Muscle of leg (tissue), 16 donors: ENCODE measurements at places on chromosomes 5 and 9. TPM values are rescaled to one million over a fixed set of nuclear protein-coding genes. Genes with fewer than 3 reads are reported as not detected.

The CYSRT1 gene
- 0.18 TPM for total RNA-seq

The ANKRD33B gene
- total RNA-seq = 1.7 TPM

The VCAN gene
- 248 TPM for total RNA-seq

DNA sequence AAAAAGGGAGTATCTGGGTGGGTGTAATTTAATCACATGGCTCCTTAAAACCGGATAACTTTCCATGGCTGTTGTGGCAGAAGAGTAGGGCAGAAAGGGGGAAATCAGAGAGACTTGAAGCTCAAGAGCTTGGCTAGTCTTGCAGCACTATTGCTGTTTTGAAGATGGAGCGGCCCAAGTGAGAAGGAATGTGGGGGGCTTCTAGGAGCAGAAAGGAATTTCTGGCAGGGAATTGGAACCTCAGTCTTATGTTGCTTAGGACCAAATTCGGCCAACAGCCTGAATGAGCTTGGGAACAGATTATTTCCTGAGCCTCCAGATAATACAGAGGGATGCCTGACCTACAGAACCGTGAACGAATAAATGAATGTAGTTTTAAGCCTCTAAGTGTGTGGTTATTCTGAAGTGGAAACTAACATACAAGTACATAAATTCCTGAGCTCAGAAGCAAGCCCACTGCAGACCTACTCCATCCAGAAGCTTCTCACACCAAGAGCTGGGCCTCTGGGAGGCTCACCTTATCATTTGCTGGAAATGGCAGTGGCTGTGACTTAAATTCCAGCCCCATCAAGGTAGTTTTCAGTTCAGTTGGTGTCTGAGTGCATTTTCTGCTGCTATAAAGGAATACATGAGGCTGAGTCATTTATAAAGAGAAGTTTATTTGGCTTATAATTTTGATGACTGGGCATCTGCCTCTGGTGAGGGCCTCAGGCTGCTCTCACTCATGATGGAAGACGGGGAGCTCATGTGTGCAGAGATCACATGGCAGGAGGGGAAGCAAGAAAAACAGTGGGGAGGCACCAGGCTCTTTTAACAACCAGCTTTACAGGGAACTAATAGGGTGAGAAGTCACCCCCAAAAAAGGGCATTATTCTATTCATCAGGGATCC, 15.3 kb upstream of the TMEM174 start:
- DNase-seq = no peak

- no peak for DNase-seq
Measured at GRCh38 chr9:120663380-120663779, 50.9 kb downstream of the MEGF9 start.

DNA sequence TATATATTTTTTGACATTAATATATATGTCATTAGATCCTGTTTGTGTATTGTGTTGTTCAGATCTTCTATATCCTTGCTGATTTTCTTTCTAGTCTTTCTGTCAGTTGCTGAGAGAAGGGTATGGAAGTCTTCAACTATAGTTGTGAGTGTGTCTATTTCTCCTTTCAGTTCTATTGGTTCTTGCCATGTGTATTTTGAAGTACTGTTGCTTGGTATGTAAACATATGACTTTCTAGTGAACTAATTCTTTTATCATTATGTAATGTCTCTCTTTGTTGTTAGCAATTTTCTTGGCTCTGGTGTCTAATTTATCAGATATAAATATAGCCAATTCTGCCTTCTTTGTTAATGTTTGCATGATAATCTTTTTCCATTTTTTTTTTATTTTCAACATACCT, 84.3 kb upstream of the CAST start:
- DNase-seq = no peak

The NCS1 gene
- total RNA-seq = 30.4 TPM
